ENCODE measurements at places on chromosomes 11 and 22. TPM values are rescaled to one million over a fixed set of nuclear protein-coding genes. Genes with fewer than 3 reads are reported as not detected.

Gene LRRC32
- 19.2 TPM for total RNA-seq

Gene KCNQ1
- total RNA-seq: not detected

Gene TRIOBP
- total RNA-seq: 131 TPM

Gene C11orf16
- not detected for total RNA-seq

Gene VSIG10L2
- not detected for total RNA-seq

Gene GVQW3
- 1.8 TPM for total RNA-seq

Gene BEST1
- total RNA-seq: 7.7 TPM

Gene GSTP1
- total RNA-seq: 444 TPM

Gene KRTAP5-2
- not detected for total RNA-seq

Gene SLC15A3
- 29.9 TPM for total RNA-seq

Gene LDHAL6A
- total RNA-seq: not detected

Gene ARHGAP20
- total RNA-seq: 11.6 TPM

Gene ANO3
- total RNA-seq: 5.1 TPM

Gene ACR
- not detected for total RNA-seq

Gene SMPD1
- total RNA-seq: 33.9 TPM

Gene FAM180B
- not detected for total RNA-seq

Gene TNNT3
- not detected for total RNA-seq

Gene PIM3
- total RNA-seq: 40.1 TPM

Gene MAFF
- total RNA-seq: 20.5 TPM

Gene OVOL1
- total RNA-seq: not detected

Gene CEP126
- total RNA-seq: 1.8 TPM

Gene ADORA2A
- total RNA-seq: 0.77 TPM

Gene GAB4
- total RNA-seq: not detected

Gene E2F8
- total RNA-seq: not detected

Data from fibroblast of lung (primary cell).